ENCODE measurements at places on chromosomes 16 and 17.

GRCh38 chr16:68111379-68111778, 26.2 kb downstream of the NFATC3 start:
- DNase-seq = no peak

DNA sequence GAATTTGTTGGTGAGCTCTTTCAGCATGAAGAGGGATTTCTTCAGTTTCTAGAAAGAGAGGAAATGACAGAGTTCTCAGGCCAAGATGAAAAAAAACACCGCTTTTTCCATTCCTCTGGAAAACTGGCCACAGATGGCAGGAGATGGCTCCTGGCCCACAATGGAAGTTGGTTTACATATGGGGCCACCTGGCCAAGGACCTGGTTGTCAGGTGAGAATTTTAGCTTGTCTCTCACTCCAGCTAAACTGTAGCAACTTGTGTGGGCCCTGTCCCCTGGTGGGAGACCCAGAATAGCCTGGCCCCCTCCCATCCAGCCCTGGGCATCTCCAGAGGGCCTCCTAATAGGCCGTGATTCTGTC, 33.6 kb downstream of the LGALS9 start:
- no peak for DNase-seq

DNA sequence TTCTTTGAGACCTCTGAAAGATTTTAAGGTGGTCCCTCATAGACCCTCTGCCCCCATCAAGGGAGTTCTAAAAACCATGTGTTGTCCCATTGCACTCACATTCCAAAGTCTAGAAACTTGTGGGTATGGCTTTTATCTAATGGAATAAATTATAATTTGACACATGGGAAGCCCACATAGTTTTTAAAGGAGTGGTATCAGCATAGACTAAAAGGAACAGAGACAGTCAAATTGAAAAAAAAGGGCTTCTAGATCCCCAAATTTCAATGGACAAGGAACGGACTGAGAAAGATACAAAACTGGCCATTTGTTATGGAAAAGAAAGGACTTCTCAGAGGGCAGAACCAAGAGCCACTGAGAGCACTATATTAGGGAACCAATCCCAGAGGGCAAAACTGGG, 48.7 kb upstream of the ICAM2 start:
- DNase-seq = no peak

GRCh38 chr16:72443809-72444208, 271.9 kb upstream of the PMFBP1 start:
- DNase-seq = no peak

DNA sequence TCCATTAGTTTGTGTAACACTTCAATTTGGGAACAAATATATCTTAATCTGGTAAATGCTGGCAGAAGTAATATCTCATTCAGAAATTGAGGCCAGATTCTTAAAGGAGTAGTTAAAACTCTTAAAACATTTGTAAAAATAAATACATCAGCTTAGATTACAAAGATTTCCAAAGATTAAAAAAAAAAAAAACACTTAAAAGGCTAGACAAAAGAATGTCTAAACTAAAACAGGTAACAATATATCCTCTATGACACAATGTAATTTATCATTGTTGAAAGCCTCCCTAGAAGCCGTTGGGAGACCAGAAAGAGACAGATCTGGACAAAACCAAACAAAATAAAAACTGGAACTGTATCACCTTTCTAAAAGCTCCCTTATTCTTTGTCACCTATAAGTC, 3.5 kb downstream of the GPATCH8 start:
- DNase-seq = no peak

GRCh38 chr17:6304894-6305612, 129.9 kb downstream of the AIPL1 start:
- no peak for DNase-seq

GRCh38 chr16:82425661-82426060, 201.1 kb upstream of the CDH13 start:
- DNase-seq = no peak

GRCh38 chr17:18362698-18363100, 651 bp downstream of the SHMT1 start:
- DNase-seq = peak; percentile 88

GRCh38 chr17:76948726-76949342, 80.6 kb downstream of the MGAT5B start:
- no peak for DNase-seq

DNA sequence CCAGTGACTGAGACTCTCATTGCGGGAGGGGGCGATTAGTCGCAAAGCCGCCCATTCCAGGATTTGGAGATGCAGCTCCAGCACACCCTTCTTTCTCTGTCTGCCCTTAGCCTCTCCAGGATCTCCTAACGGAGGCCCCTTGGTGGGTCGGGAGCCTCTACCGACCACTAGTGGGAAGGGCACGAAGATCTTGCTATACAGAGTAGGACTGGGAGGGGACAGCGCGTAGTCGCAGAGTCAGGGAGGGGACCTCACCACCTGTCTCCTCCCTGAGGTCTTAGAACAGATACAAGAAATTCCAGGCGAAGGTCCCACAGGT, 588 bp upstream of the SMTNL2 start:
- DNase-seq = no peak

- no peak for DNase-seq
Observed at GRCh38 chr17:34797720-34798119, 163.5 kb downstream of the CCT6B start.

- DNase-seq = no peak
Observed at GRCh38 chr16:80323808-80324195, 217.0 kb upstream of the DYNLRB2 start.

DNA sequence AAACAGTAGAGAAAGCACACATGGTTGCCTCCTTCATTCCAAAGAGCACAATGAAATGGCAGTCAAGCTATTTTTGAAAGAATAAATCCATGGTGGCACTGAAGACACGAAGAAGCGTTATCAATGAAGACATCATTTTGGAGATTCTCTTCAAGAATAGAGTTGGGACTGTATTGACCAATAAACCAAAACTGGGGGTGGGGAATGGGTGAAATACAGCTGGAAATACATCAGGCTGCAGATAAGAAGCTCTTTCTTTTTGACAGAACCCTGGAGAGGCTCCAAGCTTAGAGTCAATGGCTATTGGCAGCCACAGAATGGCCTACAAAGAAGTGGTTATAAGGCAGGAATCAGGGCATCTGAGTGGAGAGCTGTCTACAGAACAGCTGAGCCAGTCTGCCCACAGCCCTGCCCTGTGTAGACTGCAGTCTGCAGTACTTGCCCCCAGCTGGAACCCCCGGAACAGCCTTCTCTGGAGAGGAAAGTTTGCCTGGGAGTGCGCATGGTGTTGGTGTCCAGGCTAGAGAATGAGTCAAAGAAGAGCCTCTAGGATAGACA, 100.4 kb downstream of the STX8 start:
- DNase-seq = peak; percentile 29

DNA sequence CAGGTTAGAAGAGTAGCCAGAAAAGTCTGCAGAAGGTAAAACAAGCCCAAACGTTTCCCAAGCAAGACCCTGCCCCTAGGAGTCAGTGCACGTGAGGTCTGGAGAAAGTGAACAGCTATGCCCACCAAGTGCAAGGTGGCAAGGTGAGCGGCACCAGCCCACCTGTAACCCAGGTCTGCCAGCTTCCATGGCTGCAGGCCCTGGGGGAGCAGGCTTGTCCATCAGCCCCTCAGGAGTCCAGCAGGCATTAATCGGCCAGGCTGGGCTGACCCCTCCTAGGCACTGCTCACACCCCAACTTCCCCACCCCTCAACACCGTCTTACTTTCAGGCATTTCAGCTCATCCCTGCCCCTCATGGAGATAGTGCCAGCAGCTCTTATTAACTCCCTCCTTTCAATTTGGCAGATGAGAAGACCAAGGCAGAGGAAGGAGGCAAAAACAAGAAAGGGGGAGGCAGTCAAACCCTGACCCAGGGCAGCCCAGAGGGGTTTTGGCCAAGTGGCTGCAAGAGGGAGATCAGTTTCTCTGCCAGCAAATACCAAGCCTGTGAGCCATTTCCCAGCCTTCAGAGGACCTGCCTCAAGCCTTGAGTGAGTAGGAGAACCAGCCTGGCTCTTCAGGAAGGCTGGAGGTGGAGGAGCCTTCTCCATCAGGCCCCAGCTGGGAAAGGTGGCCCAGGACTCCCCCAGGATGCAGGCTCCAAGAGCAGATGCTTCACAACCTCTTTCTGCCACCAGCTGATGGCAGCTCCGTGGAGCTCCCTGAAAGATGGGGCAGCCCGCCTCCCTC, 14.7 kb downstream of the BEAN1 start:
- no peak for DNase-seq

DNA sequence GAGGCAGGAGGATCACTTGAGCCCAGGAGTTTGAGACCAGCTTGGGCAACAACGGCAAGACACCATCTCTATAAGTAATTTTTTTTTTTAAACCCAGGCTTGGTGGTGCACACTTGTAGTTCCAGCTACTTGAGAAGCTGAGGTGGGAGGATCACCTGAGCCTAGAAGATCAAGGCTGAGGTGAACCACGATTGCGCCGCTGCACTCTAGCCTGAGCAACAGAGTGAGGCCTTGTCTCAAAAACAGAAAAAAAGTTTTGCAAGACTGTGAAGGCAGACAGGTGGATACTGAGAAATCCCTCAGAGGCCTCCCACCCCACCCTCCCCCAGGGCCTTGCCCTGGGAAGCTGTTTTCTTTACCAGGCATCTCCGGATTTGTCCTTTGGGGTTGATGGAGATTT, 125.4 kb downstream of the MGAT5B start:
- no peak for DNase-seq

DNA sequence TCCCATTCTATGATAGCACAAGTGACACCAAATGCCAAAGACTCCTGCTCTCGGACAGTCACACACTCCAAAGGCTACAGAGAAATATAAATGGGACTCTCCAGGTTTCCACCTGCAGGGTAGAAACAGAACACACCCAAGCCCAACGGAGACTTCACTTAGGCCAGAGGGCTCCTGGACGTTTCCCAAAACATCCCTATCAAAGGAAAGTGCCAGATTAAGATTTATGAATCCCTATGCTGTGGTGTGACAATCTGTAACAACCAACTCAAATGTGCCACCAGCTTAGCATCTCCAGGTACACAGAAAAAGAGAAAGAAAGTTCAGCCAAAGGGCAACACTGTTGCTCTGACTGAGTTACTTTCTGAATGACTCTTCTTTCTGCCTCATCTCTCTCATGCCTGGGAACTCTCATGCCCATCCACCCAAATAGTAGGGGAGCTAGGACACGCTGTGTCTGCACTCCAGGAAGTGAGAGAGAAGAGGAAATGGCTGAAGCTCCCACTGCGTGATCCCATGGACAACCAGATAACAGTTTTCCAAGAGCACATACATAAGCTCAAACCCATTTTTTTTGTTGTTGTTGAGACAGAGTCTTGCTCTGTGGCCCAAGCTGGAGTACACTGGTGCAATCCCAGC, 49.7 kb downstream of the SMG6 start:
- no peak for DNase-seq

DNA sequence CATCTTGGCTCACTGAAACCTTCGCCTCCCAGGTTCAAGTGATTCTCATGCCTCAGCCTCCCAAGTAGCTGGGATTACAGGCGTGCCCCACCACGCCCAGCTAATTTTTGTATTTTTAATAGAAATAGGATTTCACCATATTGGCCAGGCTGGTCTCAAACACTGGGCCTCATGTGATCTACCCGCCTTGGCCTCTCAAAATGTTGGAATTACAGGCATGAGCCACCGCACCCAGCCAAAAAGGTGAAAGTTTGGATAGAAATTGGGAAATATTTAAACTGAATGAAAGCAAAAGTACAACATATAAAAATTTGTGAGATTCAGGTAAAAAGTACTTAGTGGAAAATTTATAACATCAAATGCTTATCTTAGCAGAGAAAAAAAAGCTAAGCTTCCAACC, 52.9 kb upstream of the KIFC3 start:
- no peak for DNase-seq

GRCh38 chr17:82837586-82838320, 2.1 kb downstream of the ZNF750 start:
- no peak for DNase-seq

GRCh38 chr16:88854306-88855111, 2.2 kb downstream of the GALNS start:
- no peak for DNase-seq

DNA sequence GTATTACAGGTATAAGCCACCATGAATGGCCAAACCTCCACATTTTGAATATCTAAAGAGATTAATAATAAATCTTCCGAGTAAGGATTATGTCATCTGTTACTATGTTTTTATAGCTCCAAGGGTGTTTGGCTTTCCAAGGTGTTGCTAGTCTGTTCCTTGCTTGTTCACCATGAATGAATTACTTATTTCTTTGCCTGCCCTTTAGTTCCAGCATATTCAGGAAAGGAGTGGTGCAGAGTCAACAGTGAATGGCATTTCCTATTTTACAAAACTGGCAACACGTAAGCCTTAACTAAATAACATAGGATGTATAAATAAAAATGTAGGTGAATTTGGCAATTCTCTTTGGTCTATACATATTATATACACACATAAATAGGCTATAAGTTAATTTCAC, 70.3 kb downstream of the MYO1D start:
- DNase-seq = no peak

- no peak for DNase-seq
Observed at GRCh38 chr16:10897134-10897533, 20.1 kb downstream of the CIITA start.

- DNase-seq = no peak
Observed at GRCh38 chr16:4369007-4369733, 2.5 kb upstream of the VASN start.

DNA sequence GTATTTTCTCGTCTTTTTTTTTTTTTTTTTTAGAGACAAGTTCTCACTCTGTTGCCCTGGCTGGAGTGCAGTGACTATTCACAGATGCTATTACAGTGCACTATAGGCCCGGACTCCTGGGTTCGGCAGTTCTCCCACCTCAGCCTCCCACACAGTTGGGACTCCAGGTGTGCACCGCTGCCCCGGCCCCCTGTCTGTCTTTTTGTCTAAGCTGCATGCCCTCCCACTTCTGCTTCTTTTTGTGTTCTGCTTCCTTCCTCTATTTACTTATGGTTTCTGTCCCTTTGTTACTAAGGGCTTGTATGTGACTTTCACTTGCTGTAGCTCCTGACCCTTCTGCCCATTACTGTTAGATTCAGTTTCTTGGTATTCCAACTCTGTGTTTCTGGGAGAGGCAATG, 20.5 kb downstream of the SLC7A6 start:
- no peak for DNase-seq

DNA sequence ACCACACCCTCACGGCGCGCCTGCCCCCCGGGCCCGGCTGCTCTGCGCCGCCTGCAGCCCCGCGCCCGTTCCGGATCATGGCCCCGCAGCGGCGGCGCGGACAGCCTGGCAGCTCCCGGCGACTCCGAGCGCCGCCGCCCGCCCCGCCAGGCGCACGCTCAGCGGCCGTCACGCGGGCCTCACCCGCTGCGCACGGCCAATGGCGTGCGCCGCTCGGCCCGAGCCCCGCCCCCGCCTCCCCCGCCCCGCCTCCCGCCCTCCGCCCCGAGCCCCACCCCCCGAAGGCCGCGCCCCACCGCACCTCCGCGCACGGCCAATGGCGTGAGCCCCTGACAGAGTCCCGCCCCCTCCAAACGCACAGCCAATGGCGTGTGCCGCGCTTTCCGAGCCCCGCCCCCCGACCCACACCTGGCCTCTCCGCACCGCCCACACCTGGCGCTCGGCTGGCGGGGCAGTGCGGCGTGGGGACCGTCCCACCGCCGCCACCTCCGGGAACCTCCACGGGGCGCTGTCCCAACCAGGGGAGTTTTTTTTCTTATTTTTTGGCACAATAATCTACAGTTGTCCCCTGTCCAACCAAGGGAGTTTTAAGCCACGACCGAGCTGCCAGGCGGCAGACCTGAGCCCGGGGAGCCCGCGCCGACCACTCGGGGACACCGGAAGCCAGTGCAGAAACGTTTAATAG, at the start of gene PCYT2:
TSS of gene PCYT2 (minus strand) at position 123 of the 685 bp plus-strand sequence. CDS start at position 79, 44 bp downstream.
- DNase-seq = peak; percentile 81
